Skin of body (tissue), 3 donors: ENCODE measurements at places on chromosomes 11 and 22.

DNA sequence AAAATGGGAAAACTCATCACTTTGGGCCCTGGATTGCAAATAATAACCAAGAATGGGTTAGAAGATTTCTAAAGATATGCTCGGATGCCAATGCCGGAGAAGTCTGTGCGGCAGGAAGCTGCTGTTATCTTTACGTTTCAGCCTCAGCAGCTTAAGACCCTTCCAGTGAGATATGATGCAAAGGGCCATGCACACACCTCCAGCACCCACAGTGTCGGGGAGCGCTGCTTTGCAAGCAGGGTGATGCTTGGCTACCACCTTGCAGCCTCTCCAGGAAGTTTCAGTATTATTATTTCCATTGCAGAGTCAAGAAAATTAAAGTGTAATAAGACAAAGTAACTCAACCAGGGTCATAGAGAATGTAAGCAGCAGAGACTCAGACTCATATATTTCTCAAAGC is 37.3 kb downstream of the LARGE1 start:
- no peak for DNase-seq

DNA sequence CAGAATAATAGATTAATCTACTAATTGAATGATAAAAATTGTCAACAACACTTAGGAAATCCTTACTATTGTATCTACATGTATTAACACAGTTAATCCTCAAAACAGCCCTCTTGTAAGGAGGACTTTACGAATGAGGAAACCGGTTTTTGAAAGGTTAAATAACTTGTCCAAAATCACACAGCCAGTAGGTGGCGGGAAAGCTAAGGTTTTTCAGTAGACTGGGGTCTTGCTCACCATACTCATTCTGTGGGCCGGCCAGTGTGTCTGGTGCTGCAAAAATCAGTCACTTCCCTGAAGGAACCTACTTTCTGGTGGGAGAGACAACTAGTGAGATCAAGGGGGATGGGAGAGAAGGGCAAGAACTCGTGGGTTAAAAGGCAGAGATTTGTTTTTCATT is 3.8 kb downstream of the DCPS start:
- peak; percentile 64 for DNase-seq

DNA sequence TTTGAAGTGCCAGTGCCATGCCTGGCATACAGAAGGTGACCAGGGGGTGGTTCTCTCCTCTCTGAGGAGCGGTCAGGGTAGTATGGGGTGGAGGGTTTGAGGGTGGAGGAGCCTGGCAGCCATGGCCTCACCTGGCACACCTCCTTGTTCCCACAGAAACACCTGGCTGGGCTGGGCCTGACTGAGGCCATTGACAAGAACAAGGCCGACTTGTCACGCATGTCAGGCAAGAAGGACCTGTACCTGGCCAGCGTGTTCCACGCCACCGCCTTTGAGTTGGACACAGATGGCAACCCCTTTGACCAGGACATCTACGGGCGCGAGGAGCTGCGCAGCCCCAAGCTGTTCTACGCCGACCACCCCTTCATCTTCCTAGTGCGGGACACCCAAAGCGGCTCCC is 9.6 kb downstream of the SERPINH1 start:
- DNase-seq: no peak

DNA sequence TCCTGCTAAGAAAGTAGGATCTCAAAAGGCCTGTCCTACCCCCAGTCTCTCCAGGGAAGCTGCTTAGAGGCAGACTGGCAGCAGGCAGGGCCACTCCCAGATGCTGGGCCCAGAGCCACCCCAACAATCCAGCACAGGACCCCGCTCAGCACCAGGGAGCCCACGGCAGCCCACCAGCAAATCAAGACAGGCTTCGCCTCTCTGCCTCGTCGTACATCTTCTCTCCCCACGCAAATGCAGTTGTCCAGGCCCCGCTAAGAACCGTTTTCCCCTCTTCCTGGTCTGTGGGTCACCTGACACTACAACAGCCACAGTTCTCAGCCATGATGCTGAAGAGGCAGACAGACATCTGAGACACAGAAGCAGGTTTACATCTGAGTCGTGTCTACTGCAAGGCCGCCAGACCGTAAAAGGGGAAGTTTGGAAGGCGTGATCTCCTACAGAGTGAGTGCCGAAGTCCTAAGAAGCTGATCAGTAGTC is 51.1 kb downstream of the IGSF9B start:
- no peak for DNase-seq

DNA sequence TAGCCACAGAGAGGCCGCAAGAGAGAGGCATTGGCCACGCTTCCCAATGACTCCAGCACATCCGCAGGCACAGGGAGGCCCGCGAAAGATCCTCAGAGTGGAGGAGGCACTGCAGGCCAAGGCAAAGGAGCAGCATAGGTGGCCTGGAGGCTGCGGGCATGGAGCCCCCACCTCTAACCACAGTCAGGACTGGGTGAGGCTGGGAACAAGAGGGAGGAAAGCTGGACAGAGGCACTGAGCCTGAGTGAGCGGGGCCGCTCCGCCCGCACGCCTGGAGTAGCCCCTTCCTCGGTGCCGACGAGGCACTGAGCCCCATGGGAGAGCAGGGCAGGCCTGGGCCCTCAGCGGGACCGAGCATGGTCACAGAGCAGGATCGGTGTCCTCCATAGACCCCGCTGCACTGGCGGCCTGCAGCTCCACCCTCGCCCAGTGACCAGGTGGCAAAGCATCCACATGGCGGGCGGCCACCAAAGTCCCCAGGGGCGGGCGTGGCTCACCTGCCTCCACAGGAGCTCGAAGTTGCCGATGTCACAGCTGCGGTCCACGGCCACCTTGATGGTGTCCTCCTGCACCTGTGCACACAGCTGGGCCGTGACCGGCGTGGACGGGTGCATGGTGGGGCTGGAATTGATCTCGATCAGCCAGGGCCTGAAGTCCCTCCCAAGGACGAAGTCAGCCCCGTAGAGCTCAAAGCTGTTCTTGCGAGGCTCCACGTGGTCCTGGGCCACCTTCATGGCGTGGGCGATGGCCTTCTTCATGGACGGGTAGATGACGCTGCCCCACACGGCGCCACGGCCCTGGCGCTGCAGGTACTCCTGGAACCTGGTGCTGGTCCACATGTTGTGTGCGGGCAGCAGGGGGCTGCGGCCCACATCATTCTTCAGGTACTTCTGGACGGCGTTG is 18.9 kb upstream of the IL17REL start:
- DNase-seq: no peak

GRCh38 chr22:30996462-30996861 is 27.4 kb downstream of the TUG1 start:
- no peak for DNase-seq

DNA sequence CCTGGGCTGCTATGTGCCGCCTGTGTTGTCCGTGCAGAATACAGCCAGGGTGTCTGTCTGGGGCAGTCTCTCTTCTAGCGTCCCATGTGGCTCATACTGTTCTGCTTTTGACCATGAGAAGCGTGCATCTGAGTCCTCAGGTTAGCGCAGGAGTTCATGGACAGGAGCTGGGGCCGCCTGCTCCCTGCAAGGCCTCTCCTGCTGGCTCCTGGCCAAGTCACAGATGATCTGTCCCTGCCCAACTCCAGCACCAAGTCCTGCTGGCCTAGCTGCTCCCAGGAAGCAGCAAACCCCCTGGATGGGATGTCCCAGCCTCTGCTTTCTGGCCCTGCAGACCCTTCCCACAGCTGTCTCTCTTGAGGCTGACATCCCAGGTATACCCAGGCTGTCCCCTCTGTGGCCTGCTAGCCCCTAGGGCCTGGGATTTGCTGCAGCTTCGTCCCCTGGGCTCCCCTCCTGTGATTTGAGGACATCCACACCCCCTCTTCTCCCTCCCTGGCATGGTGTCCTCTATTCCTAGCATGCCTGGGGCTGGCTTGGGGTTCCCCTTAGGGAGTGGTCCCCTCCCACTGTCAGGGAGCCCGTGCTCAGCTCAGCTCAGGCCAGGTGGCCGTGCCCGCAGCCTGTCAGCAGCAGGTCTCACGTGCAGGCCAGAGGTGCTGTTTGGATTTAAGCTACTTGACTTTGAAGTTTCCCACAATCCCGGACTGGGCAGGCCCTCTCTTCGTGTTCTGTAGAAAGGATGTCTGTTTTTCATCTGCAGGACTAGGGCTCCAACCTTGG is 17.8 kb downstream of the PRR5 start:
- no peak for DNase-seq

- DNase-seq: no peak
Observed at GRCh38 chr11:94948070-94948617, 25.2 kb downstream of the CWC15 start.

- no peak for DNase-seq
Observed at GRCh38 chr11:133705074-133705648, 140.2 kb downstream of the SPATA19 start.

DNA sequence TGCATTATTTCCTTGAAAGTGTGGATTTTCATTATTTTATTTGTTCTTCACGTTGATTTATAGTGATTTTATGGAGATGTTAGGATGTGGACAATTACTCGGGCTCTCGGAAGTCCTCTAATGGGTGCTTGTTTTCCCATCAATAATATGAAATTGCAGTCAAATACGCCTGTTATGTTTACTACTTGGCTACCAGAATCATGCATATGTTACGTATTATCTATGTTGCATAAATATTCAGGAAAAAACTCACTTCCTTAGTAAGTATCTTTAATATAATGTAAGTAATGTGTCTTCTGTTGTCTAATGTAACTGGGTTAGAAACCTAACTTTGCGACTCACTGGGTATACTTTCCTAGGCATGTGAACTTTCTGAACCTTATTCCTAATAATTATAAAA is 823.4 kb upstream of the CHORDC1 start:
- peak; percentile 24 for DNase-seq

DNA sequence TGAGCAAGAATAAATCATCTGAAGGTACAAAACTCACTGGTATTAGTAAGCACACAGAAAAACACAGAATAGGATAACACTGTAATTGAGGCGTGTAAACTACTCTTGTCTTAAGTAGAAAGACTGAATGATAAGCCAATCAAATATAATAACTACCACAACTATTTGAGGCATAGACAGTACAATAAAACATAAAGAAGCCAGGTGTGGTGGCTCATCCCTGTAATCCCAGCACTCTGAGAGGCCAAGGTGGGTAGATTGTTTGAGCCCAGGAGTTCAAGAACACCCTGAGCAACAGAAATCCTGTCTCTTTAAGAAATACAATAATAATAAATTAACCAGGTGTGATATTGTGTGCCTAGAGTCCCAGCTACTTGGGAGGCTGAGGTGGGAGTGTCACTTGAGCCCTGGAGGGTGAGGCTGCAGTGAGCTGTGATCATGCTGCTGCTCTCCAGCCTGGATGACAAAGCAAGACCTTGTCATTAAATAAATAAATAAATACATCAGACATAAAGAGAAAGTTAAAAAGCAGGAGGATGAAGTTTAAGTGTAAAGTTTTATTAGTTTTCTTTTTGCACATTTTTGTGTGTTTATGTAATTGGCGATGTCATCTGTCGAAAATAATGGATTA is 390.6 kb downstream of the DYNC2H1 start:
- no peak for DNase-seq

- DNase-seq: no peak
Observed at GRCh38 chr11:127653076-127653475, 652.5 kb upstream of the KIRREL3 start.

GRCh38 chr11:109677876-109678275 is 255.9 kb downstream of the C11orf87 start:
- DNase-seq: no peak

DNA sequence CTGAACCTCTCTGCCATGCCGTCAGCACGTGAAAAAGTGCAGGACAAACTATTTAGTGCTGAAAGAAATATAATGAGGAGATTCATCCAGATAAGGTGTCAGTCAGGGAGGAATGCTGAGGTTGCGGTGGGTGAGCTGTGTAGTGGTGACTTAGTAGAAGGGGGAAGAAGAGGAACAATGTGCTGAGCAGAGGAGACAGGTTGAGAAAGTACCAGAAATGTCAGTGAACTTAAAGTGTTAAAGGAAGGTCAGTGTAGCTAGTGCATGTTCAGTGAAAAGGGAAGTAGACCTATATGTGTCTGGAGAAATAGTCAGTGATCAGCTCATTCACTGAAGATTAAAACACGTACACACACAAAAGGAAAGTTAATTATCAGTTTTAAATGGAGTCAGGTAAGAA is 237.6 kb upstream of the CCDC179 start:
- no peak for DNase-seq

GRCh38 chr11:86205421-86206336 is 38.9 kb upstream of the EED start:
- DNase-seq: no peak

GRCh38 chr11:86138958-86139357 is 70.1 kb upstream of the PICALM start:
- DNase-seq: no peak

- DNase-seq: peak; percentile 15
Observed at GRCh38 chr11:112321501-112322172, 61.0 kb upstream of the PLET1 start.

GRCh38 chr22:18068381-18068988 is 9.3 kb upstream of the PEX26 start:
- no peak for DNase-seq

DNA sequence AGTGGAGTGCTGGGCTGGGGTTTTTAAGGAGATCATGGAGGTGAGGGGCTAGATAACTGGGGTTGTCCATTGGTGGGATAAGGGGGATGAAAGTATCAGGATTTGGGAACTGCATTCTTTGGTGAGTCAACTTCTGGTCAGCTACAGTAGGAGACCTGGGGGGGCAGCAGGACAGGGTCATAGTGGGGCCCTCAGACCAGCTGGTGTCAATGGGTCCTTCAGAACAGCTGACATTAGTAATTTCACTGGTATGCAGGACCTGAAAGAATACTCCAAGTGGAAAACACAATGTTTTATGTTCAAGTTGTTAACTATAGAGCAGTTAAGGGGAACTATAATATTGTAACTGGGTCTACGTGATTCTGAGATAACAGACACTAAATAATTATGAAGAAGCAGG is 2.8 kb upstream of the TTC12 start:
- no peak for DNase-seq

- no peak for DNase-seq
Observed at GRCh38 chr11:64742087-64742888, 1.7 kb downstream of the RASGRP2 start.

DNA sequence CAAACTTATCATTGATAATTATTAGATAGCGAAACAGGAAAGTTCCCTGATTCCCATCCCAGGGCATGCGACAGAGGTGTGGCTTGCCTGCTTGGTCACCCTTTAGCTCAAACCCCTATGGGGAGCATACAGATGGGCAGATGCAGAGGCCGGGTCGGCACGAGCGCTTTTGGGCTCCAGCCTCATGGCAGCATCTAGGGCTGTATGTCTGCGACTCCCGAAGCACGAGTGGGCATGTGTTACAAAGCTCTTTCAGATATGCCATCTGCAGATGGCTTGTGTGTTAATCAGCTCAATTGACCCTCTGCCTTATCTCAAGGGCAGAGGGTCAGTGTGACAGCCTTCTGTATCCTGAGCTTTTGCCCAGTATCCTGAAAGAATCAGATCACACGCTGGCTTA is 2069.3 kb upstream of the RAG2 start:
- DNase-seq: no peak
